ENCODE measurements at places on chromosomes 11 and 22. TPM values are rescaled to one million over a fixed set of nuclear protein-coding genes. Genes with fewer than 3 reads are reported as not detected.

The TMEM191B gene
- total RNA-seq: 1.6 TPM

The GLYAT gene
- total RNA-seq: not detected

DNA sequence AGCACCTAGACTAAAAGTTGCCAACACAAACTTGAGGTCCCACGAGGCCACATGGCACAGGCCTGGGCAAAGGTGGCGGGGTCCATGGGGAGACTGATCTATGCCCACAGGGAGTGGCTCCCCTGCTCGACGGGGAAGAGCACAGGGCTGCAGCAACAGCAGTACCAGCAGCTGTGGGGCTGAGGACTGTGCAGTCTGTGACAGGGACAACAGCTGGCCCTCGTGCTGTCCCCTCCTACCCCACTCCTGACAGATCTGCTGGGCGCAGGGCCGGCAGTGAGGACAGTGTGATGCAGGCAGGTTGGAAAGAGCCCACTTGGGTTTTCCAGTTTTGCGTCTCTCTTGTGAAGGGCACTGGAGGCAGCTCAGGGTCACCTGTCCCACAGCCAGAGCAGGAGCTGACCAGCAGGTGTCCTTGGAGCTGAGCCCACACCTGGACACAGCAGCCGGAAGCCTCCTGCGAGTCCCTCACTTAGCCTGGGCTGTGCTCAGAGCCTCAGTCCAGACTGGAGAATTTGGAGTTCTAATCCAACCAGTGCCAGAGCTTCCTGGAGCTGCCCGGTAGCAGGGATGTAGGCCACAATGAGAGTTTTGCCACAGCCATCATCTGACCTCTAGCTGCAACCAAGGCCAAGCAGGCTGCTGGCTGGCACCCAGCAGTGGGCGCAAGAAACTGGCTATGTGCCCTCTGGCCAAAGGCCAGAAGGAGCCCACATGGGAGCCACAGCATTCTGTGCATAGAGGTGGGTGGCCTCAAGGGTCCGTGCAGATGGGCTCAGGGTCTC is 3.6 kb upstream of the GAS2L1 start:
- no peak for DNase-seq
- H3K36me3 ChIP-seq: peaks cover 23% of the 10 kb centered on the region
- no peak overlapping the region for H3K27ac ChIP-seq
- peaks cover 12% of the 10 kb centered on the region for H3K4me1 ChIP-seq

The C22orf23 gene
- total RNA-seq: 0.21 TPM

GRCh38 chr11:71215425-71215965 is 36.9 kb downstream of the SHANK2 start:
- H3K4me1 ChIP-seq: no peaks in the 10 kb centered on the region
- DNase-seq: no peak
- no peaks in the 10 kb centered on the region for H3K36me3 ChIP-seq
- H3K4me3 ChIP-seq: no peak overlapping the region
- no peaks in the 10 kb centered on the region for H3K27me3 ChIP-seq

DNA sequence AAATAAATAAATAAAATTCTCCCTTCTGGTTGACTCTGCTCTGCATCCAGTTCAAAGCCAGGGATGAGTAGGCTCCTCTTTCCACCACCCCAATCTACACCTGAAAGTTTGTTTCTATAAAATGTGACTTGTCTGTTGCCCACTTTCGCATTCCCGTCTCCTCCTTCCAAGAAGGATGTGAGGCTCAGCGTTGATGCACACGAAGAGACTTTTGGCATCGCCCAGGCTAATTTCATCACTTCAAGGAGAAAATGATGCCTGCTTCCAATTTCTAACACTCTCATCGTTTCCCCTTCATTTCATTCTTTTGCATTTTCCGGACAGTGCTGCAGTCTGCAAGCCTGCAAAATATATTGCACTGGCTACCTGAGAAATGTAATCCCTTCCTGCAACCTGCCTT is 3.9 kb downstream of the MPPED1 start:
- H3K27me3 ChIP-seq: peaks cover 46% of the 10 kb centered on the region
- H3K27ac ChIP-seq: no peak overlapping the region
- H3K4me1 ChIP-seq: no peaks in the 10 kb centered on the region
- no peaks in the 10 kb centered on the region for H3K36me3 ChIP-seq
- no peak for DNase-seq

- H3K4me1 ChIP-seq: peaks cover 26% of the 10 kb centered on the region
- H3K36me3 ChIP-seq: peaks cover 11% of the 10 kb centered on the region
- no peak overlapping the region for H3K27ac ChIP-seq
- no peak overlapping the region for H3K4me3 ChIP-seq
Measured at GRCh38 chr22:42170946-42171345, 40.3 kb upstream of the CYP2D6 start.

DNA sequence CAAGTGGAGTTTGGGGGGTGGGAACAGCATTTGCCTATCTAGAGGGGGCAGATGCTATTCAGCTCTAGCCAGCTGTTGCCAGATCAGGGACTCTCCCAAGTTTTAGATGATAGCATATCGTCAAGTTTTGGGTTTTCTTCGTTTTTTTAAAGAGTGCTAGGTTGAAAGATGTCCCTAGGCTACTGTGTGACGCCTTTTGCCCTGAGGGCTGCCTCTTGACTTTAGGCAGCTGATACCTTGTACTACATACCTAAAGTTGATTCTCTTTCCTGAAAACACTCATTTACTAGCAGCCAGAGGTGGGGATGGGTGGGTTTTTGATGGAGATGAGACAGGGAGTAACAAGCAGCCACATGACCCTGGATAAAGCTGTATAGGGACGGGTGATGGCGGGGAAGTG is 87.1 kb downstream of the ABTB2 start:
- DNase-seq: no peak
- peaks cover 13% of the 10 kb centered on the region for H3K27me3 ChIP-seq
- no peak overlapping the region for H3K27ac ChIP-seq
- no peak overlapping the region for H3K4me3 ChIP-seq
- H3K4me1 ChIP-seq: peaks cover 3% of the 10 kb centered on the region

- no peaks in the 10 kb centered on the region for H3K4me1 ChIP-seq
- H3K27me3 ChIP-seq: peaks cover 16% of the 10 kb centered on the region
- no peak for DNase-seq
Measured at GRCh38 chr11:68677432-68677831, 6.9 kb upstream of the GAL start.

DNA sequence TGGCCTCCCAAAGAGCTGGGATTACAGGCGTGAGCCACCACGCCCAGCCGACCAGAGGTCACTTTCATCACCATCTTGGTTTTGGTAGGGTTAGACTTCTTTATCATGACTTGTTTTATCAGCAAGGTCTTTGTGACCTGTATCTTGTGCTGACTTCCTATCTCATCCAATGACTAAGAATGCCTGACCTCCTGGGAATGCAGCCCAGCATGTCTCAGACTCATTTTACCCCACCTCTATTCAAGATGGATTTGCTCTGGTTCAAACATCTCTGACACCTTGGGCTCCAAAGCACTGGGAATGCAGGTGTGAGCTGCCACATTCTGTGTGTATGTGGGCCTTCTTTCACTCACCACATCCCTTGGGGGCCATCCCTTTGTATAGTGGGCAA is 5.1 kb upstream of the TALDO1 start:
- no peak overlapping the region for H3K4me3 ChIP-seq
- DNase-seq: no peak
- no peak overlapping the region for H3K27ac ChIP-seq
- peaks cover 21% of the 10 kb centered on the region for H3K27me3 ChIP-seq
- no peaks in the 10 kb centered on the region for H3K36me3 ChIP-seq
- H3K4me1 ChIP-seq: peaks cover 14% of the 10 kb centered on the region

DNA sequence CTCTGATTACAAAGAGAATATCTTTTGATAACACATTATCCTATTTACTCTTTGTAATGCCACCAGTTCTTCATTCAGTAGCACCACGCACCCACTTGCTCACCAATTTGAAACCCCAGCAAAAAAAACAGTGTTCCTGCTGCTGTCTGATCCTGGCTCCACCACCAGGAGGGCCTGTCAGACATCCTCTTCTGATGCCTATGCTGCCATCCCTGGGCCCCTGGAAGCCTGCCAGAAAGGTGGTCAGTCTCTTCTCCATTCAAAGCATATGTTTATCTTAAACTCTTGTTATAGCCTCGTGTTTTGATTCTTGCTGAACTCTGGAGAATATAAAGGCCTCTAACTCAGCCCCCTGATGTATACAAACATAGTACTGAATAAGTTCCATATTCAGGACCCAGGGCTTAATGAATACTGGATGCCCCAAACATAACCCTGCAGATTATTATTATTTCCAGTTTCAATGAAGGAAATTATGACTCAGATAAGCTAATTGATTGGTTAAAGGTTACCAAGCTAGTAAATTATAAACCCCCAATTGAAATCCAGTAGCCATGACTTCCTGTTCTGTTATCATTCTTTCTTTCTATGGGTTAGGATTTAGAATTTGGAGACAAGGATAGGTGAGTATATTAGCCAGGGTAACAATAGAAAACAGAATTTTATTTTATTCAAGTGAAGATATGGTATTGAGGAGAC is 116.7 kb downstream of the NTM start:
- DNase-seq: no peak
- H3K27me3 ChIP-seq: no peaks in the 10 kb centered on the region
- no peaks in the 10 kb centered on the region for H3K4me1 ChIP-seq
- no peaks in the 10 kb centered on the region for H3K36me3 ChIP-seq
- no peak overlapping the region for H3K4me3 ChIP-seq

- no peak for DNase-seq
- H3K4me3 ChIP-seq: no peak overlapping the region
- H3K27me3 ChIP-seq: no peaks in the 10 kb centered on the region
- H3K27ac ChIP-seq: no peak overlapping the region
Measured at GRCh38 chr11:27861706-27862430, 161.6 kb upstream of the BDNF start.

The SAA1 gene
- not detected for total RNA-seq

The CLCF1 gene
- total RNA-seq: 1.9 TPM

DNA sequence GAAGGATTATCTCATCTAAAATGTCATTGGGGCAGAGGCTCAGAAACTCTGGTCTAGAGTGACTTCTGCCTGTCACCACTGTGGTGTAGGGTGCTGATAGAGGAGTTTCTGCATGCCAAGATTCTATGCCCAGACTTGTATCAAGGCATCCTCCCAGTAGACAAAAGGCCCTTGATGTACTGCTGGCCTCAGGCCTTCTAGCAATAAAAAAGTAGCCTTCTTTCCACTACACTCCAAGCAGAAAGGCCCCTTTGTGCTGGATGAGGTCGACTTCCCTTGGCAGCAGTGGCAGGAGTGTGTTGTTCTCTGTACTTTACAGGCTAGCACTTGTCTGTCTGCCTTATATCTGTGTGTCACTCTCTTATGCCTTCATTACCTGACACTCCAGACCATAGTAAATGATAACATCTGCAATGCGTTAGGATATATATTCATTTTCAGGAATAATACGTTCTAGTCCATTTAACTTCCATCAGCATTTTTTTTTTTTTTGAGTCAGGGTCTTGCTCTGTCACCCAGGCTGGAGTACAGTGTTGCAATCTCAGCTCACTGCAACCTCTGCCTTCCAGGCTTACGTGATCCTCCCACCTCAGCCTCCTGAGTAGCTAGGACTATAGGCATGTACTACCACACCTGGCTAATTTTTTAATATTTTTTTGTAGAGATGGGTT is 49.5 kb upstream of the RRM1 start:
- H3K27ac ChIP-seq: no peak overlapping the region
- H3K27me3 ChIP-seq: no peaks in the 10 kb centered on the region
- no peak overlapping the region for H3K4me3 ChIP-seq
- H3K4me1 ChIP-seq: peaks cover 10% of the 10 kb centered on the region
- DNase-seq: no peak
- peaks cover 8% of the 10 kb centered on the region for H3K36me3 ChIP-seq

- H3K36me3 ChIP-seq: peaks cover 9% of the 10 kb centered on the region
- H3K27me3 ChIP-seq: no peaks in the 10 kb centered on the region
Measured at GRCh38 chr11:78281511-78281910, 92.8 kb downstream of the USP35 start.

All from activated CD8-positive, alpha-beta memory T cell treated with anti-CD3 and anti-CD28 coated beads, Interleukin-2, amount 10 ng/mL, durations not matched to agents 7 days and 5 days (primary cell).